ENCODE measurements at places on chromosomes 16 and 17.

GRCh38 chr16:9118170-9118569 lies 26.7 kb downstream of the HAPSTR1 start:
- DNase-seq, result no peak

DNA sequence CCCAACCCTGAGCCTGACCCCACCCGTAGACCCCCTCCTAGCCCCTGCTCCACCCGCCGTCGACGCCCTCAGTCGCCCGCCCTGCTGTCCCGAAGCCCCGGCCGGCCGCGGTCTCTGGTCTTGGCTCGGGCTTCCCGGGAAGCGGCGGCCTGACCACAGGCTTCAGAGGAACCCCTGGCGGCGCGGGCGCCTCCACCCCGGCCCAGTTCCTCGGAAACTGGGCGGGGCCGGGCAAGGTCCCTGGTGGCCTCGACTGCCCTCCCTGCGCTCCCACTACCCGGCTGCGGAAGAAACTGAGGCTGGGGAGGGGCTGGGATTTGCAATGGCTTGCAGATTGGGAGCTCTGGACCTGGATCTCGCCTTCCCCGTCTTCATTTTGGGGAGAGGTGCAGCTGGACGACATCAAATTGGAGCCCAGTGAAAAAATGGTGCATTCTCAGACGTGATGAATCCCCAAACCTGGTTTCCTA lies 692 bp upstream of the SOCS1 start:
- peak; percentile 70 for DNase-seq

DNA sequence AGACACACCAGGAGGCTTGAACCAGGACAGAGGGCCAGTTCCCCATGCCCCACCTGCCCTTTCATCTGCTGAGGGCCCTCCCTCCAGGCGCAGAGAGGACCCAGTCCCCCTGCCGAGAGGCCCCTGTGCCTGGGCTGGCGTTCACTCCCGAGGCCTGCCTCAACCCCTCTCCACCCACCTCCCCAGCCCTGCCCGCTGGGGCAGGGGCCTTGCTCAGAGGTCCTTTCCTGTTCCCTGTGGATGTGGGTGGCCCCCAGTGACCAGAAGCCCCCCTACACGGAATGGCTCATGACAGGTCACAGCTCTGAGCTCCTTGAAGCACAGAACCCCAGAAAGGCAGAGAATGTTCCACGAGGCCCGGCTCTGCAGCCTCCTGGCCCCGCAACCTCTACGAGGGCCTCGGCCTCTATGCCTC lies 6.7 kb downstream of the TMC6 start:
- DNase-seq, result no peak

GRCh38 chr17:80948976-80949450 lies 42.6 kb upstream of the CHMP6 start:
- no peak for DNase-seq

DNA sequence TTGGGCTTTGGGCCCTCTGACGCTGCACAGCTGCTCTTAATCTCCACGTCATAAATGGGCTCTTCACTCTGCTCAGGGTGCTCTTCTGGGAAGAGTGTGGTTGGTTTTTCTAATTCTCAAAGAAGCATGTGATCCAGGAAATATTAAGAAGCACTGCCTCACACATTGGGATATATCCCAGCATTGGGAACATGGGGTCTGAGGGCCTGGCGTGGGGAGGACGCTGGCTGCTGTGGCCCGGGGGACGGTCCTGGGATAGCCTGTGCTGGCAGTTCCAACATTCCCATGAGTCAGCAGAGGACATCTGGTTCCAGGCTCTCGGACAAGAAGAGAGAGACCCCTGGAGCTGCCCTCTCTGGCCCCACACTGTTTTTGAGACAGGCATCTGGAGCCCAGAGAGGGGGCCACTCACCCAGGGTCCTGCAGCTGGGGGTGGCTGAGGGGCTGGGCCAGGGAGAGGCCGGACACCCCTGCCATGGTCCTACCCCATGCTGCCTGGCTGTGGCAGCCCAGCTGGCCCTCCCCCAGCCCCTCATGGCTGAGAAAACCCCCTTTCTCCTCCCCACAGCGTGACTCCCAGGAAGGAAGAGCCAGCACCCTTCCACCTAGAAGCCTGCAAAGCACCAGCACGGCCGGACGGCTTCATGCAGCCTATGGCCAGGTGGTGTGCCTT lies 58.8 kb downstream of the NT5M start:
- peak; percentile 54 for DNase-seq

DNA sequence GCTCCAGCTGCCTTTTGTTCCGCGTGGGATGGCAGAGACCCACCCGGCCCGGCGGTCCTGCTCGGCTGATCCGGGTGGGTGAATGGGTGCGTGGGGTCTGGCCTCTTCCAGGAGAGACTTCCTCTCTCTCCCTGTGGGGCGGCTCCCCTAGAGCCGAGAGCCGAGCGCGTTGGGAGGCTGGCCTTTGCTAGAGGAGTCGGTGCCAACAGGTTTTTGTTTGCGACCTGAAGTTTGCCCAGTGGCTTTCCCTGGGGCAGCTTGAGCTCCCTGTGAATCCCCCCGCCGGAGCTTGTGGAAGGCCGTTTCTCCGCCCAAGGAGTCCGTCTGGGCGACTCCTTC lies 970 bp downstream of the EPN2 start:
- DNase-seq, result no peak

DNA sequence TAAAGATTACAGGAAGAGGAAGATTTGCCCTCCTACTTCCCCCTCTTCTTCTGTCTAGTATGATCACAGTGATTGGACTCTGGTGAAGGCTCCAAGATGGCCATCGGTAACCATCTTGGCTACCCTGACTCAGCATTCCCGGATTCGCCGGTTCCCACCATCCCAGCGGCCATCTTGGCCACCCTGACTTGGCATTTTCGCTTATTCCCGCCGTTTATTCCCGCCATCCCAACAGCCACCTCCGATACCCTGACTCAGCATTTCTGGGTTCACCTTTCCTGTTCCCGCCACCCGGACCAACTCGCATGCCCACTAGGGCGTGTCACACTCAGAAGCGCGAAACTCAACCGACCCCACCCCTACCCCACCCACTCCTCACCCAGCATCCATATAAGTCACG lies 95.4 kb upstream of the GRIN2A start:
- no peak for DNase-seq

DNA sequence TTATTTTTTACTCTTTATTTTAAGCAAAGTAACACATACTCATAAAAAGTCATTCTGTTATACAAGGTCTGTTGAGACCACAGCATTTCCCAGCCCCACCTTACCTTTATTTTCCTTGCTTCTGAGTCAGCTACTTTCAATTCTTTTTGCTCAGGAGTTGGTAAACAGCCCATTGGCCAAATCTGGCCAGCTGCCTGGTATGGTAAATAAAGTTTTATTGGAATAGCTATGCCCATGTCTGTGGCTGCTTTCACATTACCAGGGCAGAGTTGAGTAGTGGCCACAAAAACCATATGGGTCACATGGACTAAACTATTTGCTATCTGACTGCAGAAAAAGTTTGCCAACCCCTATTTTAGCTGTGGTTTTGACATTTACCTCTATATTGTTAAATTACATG lies 3.4 kb upstream of the NSRP1 start:
- no peak for DNase-seq

- DNase-seq, result no peak
These were observed 89.9 kb downstream of the ABR start for GRCh38 chr17:1089915-1090314.
